ENCODE measurements at places on chromosomes 1 and 21. TPM values are rescaled to one million over a fixed set of nuclear protein-coding genes. Genes with fewer than 3 reads are reported as not detected.

DNA sequence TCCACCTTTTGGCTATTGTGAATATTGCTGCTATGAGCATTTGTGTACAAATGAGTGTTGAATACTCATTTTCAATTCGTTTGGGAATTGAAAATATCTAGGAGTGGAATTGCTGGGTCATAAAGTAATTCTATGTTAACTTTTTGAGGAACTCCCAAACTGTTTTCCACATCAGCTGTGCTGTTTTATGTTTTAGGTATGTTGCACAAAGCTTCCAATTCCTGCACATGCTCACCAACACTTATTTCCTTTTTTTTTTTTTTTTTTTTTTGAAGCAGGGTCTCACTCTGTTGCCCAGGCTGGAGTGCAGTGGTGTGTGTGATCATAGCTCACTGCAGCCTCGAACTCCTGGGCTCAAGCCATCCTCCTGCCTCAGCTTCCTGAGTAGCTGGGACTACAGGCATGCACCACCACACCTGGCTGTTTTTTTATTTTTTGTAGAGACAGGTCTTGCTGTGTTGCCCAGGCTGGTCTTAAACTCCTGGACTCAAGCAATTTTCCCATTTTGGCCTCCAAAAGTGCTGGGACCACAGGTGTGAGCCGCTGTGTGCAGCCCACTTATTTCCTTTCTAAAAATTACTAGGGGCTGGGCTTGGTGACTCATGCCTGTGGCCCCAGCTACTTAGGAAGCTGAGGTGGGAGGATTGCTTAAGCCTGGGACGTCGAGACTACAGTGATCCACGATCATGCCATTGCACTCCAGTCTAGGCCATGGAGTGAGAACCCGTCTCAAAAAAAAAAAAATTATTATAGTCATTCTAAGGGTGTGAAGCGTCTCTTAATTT lies 33.4 kb downstream of the TMCC2 start:
- no peak for DNase-seq

GRCh38 chr1:116667575-116668105 lies at the start of gene IGSF3:
Gene IGSF3, minus strand, starts transcription at chr1:116667733. Its CDS starts 1,407 bp downstream, at chr1:116666326.
- peak; percentile 32 for DNase-seq

DNA sequence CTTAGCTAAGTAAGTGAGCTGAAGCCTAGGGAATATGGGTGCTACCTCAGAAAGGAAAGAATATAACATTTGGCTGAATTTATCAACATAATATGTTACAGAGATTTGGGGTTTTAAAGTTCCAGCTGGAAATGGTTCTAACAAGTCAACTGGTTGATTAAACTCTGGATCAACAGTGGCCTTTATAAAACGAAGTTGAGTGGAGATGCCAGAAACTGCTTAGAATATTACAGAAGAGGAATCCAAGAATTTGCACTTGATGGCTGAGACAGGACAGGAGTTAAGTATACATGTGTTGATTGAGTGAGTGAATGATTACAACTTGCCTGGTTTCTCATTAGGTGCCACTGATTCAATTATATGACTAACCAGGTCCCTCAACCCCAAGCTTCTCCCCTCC lies 7.4 kb upstream of the ZBTB17 start:
- DNase-seq: no peak

- DNase-seq: peak; percentile 52
These were observed 65.0 kb downstream of the ABL2 start for GRCh38 chr1:179164494-179164893.

DNA sequence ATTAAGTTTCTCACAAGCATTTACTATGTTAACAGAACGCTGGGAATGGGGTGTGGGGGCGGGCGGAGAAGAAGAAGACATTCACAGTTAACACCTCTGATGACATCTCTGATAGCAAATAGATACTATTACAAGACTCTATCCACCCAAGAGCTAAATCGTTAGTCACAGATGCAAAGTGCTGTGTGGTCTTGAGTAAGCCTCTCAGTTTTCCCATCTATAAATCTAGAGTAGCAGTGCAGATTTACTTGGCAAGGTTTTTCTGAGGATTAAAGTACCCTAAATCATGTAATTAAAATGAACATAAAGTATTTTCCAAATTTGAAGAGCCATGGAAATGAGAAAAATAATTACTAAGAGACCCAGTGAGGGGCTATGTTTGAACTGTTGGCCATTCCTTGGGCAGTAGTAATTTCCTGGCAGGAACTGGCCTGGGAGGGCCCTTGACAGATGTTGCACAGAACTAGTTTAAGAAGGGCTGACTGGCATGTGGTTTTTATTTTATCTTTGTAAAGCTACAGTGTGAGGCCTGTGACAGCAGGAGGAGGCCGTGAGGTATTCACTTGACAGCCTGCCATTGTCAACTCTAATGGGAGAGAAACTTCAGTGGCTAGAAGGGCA lies 58.7 kb upstream of the APOBEC4 start:
- DNase-seq: peak; percentile 60

- DNase-seq: no peak
These were observed 35.5 kb downstream of the ILDR2 start for GRCh38 chr1:166939741-166940375.

DNA sequence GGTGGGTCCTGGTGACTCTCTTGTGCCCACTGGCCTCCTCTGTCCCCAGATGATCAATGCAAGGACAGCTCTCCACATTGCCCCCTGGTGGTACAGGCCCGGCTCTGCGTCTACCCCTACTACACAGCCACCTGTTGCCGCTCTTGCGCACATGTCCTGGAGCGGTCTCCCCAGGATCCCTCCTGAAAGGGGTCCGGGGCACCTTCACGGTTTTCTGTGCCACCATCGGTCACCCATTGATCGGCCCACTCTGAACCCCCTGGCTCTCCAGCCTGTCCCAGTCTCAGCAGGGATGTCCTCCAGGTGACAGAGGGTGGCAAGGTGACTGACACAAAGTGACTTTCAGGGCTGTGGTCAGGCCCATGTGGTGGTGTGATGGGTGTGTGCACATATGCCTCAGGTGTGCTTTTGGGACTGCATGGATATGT lies 10.8 kb downstream of the ADAMTSL4 start:
- DNase-seq: peak; percentile 68

AMY1C gene
- polyA plus RNA-seq: not detected

DNA sequence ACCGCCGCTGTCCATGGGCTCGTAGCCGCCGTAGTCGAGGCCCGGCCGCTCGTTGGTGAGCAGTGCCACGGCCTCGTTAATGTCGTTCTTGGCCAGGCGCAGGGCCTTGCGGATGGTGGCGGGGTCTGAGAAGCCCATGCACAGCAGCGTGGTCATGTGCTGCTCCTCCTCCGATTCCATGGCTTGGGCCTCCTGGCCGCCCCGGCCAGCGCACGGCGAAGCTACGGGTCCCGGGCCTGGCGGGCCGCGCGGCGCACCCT lies 300 bp downstream of the USP24 start:
- peak; percentile 49 for DNase-seq

DNA sequence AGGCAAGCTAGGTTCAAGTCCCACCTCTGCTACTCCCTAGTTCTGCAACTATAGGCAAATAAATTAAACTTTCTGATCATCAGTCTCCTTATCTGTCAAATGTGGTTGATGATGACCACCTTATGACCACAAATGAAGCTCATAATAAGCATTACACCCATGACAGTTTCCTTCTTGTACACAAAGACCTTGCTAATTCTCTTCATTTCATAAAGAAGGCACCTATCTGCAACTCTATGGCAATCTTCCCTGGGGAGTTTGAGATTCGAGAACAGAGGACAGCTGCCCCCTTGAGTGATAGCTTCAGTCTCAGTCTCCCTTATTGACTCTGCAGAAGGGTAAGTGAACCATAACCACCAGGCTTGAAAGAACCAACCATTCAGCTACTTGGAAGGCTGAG lies 503.1 kb upstream of the DAB1 start:
- DNase-seq: no peak

C1QB gene
- not detected for polyA plus RNA-seq

SUSD4 gene
- not detected for polyA plus RNA-seq

DNA sequence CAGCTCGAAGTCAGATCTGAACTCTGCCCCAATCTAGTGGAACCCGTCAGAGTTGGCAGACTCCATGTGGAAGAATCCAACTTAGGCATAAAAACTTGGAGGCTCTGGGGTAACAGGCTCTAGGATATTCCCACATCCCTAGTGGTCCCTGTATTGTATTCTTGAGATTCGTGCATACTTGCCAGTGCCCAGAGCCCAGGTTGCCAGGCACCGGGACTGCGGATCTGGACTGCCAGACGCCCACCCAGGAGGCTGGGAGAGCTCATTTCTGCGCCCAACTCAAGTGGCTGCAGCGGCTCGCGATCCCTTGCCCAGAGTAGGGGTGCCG lies 1.1 kb downstream of the GRIK1 start:
- DNase-seq: no peak

DNA sequence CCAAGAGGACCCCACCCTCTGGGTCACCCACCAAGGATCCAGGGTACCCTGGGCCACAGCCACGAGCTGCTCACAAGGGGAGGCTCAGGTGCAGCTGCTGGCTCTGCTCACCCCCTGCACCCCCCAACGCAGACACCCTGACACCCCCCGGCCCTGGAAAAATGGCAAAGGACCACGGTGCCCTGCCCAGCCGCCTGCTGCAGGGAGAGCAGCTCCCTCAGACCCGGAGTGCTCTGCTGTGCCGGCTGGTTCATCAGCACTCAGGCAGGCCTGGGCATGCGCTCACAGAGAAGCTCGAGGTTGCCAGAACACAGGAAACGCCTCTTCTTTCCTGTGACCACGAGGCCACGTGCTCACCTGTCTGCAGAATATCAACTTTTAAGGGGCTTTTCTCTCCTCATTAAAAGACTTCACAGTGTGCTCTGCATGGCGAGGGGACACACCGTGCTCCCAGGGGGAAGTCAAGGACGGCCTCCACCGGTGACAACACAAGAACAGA lies 4.3 kb upstream of the C1QTNF12 start:
- DNase-seq: no peak

DNA sequence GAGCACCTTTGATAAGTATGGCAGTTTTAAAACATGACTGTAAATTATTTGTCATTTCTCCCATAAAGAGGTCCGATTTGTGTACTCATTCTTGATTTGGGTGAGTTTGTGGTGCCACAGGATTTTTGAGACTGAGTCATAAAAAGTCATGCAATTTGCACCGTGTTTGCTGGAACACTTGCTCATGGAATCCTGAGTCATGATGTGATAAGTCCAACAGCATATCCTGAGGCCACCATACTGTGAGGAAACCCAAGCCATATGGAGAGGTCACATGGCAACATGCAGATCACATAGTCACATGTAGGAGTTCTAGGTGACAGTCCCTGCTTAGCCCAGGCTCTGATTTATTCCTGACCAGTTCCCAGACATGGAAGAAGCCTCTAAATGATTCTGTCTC lies 40.8 kb upstream of the PRRX1 start:
- DNase-seq: no peak

- DNase-seq: no peak
These were observed 12.8 kb downstream of the C1orf167 start for GRCh38 chr1:11774753-11775152.

MMP23B gene
- polyA plus RNA-seq: 1.5 TPM

DNA sequence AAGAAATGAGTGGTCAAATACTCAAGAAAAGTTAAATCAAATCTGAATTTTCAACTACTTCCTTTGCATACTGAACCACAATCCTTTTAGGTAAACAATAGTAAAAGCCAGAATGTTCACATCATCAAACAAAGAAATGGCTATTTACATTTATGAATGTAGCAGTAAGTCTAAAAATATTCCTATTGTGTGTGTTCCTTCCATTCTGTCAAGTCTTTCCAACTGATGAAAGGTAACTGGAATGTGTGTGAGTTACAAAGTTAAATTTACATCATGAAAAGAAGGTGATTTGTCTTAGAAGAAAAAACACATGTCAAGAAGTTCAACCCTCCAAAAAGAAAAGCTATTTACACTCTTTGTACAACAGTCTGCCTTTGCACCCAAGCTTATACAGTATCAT lies 203.1 kb downstream of the SIPA1L2 start:
- DNase-seq: peak; percentile 15

DNA sequence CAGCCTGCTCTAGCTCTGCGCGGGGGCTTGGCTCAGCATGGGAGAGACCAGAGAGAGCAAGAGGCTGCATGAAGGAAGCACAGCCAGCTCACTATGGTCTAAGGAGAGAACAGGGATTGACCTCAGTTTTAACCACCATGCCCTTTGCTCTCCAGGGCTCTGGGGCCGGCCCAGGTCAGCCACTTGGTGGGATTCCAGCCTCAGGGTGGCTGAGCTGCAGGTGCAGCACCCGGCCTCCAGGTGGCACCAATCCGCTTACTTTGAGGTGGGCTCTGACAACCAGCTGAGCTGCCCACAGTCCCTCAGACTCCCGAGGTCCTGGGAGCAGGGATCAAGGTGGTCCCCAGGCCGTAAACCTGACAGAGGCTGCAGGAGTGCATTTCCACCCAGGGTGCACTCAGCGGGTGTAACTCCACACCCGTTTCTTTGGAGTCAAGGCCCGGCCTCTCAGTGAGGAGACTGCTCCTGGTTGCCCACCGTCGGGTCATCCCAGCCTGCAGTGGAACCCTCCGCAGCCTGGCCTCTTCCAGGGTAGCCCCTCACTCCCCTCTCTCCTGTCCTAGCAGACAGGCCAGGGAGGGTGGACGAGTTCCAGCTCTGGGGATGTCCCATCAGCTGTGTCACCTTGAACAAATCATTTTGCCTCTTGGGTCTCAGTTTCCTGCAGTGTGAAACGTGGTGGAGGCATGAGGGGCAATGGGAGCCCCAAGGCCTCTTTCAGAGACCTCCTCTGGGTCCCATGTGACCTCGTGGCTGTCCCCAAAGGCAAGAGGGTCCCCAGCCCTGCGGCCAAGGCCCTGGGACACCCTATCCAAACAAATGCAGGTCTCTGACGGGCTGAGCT lies 607 bp upstream of the LGR6 start:
- peak; percentile 49 for DNase-seq

GRCh38 chr1:157849229-157849875 lies 7.7 kb upstream of the CD5L start:
- DNase-seq: no peak

TMEM50B gene
- 17.3 TPM for polyA plus RNA-seq

GRCh38 chr1:11384170-11384554 lies 94.8 kb upstream of the DISP3 start:
- peak; percentile 18 for DNase-seq

GPR25 gene
- not detected for polyA plus RNA-seq

DNA sequence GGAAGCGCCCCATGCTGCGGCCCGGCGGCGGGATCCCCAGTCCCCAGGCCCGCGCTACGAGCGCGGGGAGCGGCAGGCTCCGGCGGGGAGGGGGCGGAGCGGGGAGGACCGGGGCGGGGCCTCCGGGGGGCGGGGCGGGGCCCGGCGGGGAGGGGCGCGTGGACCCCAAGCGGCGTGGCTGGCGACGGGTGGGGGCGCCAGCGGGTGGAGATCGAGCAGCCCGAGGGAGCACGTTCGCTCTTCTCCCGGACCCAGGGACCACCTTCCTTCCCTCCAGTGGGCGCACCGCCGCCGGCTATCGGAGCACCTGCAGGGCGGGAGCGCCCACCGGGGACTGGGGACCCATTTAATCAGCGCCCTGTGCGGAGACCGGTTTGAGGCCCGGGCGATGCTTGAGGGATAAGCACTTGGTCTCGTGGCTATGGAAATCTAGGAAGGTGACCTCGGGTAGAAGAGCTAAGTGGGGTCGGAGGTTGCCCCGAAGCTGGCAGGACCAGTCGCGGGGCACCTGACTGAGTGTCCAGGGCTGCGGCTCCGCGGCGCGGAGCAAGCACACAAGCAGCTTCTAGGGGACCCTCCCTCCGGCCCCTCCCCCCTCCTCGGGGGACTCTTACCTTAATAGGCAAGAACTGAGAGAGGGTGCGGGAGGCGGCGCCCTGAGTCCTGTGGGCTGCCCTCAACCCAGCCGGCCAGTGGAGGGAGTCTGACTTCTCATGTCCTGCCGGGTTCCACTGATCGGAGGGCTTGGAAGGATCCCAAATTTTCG lies at the start of gene TSPAN2:
TSS of gene TSPAN2 (minus strand) at position 84 of the 766 bp plus-strand sequence. CDS start at position 13, 71 bp downstream.
- DNase-seq: peak; percentile 8

- DNase-seq: no peak
These were observed 87.1 kb downstream of the CD58 start for GRCh38 chr1:116483481-116484309.

GRCh38 chr1:242412921-242413320 lies 111.6 kb downstream of the PLD5 start:
- no peak for DNase-seq

Data from endothelial cell of umbilical vein (primary cell).